ENCODE measurements at places on chromosomes 1 and 21.

DNA sequence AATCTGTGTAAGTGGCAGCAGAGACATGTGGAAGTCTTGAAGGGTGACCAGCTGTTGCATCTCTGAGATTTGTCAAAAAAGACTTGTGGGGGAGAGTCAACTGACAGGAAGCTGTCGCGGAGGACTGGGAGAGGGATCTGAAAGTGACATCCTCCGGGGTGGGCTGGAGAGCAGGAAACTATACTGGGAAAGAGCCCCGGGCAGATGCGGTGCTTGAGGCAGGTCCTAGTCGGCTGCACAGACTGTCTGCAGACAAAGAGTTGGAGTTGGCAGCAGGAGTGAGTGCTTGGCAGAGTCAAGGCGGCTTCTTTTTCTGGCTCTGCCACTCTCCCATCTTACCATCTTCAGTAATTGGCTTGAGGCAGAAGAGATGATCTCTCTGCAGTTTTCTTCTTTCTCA is 294.0 kb upstream of the C1orf87 start:
- no peak for DNase-seq

GRCh38 chr21:35543746-35544145 is 494.6 kb upstream of the RUNX1 start:
- no peak for DNase-seq

GRCh38 chr1:32806910-32807523 is 10.1 kb downstream of the YARS1 start:
- DNase-seq = no peak

DNA sequence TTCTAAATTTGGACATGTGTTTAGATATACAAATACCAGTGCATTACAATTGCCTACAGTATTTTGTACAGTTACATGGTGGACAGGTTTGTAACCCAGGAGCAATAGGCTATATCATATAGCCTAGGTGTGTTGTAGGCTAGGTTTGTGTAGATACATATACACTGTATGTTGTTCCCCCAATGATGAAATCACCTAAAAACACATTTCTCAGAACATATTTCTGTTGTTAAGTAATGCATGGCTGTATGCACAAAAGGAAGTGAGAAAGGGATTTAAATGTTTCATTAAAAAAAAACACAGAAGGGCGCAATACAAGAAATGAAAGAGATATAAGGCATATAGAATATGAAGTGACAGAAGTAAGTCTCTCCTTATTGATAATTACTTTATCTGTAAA is 32.0 kb downstream of the S100B start:
- DNase-seq = no peak

DNA sequence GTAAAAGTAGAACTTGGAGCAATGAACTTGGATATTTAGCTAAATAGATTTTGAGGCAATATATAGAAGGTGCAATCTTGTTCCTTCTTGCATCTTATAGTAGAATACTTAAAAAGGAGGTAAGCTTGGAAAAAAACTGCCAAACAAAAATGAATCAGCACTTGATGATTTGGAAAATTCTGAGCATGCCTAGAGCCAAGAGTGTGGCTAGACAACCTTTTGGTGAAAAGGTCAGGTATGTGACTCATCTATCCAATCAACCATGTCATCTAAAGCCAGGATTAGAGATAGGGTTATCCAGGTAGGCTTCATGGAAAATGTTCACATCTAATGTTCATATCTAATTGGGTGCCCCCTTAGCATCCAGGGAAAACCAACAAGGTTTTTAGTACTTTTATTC is 515.0 kb downstream of the COL11A1 start:
- DNase-seq = no peak

DNA sequence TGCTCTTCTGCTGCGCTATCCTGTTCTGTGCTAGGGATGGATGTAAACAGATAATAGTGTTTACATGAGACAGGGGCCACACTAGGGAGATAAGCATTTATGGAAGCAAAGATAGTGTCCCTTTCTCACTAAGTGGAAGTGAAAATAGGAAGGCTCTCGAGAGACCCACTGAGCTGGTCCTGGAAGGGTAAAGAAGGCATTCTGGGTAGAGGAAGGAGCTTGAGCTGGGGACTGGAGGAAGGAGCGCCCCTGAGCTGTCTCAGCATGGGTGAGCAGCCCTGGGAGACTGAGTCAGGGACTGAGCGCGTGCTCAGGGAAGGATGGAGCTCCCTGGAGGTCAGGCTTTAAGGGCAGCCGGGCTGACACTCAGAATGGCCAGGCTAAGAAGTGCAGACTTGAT is 93.3 kb downstream of the IGSF21 start:
- DNase-seq = no peak

GRCh38 chr1:198096390-198096789 is 60.4 kb upstream of the NEK7 start:
- no peak for DNase-seq

GRCh38 chr1:182600036-182600713 is 4.0 kb downstream of the RGS16 start:
- no peak for DNase-seq
